ENCODE measurements at places on chromosomes 12 and 14. TPM values are rescaled to one million over a fixed set of nuclear protein-coding genes. Genes with fewer than 3 reads are reported as not detected.
A peak's percentile ranks its signal among the peaks of the same experiment; 100 is the strongest.

DNA sequence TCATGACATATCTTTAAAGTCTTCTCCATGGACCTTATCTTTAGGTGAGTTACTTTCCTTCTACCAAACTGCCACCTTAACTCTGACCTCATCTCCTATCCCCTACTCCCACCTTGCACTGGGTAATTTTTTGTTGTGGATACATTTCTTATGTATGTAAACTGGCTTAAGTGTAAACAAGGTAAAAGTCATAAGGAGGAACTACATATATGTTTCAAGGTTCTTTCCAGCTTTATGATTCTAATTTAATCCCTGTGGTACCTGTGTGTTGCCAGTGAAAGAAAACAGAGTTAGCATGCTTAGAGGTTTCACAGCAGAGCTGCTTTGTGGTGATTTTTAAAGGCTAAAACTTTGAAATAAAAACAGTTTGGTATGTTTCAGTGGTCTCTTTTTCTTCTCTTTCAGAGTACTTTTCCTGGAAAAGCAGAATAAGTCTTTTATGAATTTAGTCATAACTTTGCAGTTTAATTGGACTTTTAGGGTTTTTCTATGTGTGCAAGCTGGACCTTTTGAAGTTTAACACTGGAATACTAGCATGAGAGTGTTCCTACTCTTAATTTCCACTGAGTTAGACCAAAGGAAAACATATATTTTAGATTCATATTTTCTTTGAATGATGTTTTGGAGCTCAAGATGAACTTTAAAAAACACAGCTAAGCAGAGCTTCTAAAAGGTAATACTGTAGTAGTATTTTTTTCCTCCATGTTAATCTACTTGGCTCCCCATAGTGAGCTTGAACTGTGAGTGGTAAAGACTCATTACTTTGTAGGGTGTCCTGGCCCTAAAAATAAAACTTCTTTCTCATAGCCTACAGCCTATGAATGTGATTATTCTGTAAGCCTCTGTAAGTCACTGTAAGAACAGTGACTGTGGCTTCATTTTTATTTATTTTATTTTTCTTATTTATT, 105.4 kb downstream of the FUT8 start:
- H3K4me3 ChIP-seq: no peak overlapping the region
- peak overlapping the region; percentile 53 for H3K27ac ChIP-seq
- DNase-seq: no peak
- H3K36me3 ChIP-seq: peaks cover 28% of the 10 kb centered on the region

GRCh38 chr12:124420041-124420995, 125.4 kb downstream of the RFLNA start:
- no peak overlapping the region for H3K27ac ChIP-seq
- H3K4me3 ChIP-seq: no peak overlapping the region
- H3K27me3 ChIP-seq: no peaks in the 10 kb centered on the region
- peaks cover 28% of the 10 kb centered on the region for H3K36me3 ChIP-seq
- no peaks in the 10 kb centered on the region for H3K4me1 ChIP-seq

- H3K36me3 ChIP-seq: no peaks in the 10 kb centered on the region
- DNase-seq: no peak
- H3K27ac ChIP-seq: no peak overlapping the region
- H3K27me3 ChIP-seq: peaks cover 3% of the 10 kb centered on the region
- H3K4me3 ChIP-seq: no peak overlapping the region
- no peaks in the 10 kb centered on the region for H3K4me1 ChIP-seq
Observed at GRCh38 chr12:68048648-68049297, 59.5 kb downstream of the IFNG-AS1 start.

GRCh38 chr12:38151991-38152700, 164.4 kb upstream of the ALG10B start:
- H3K4me1 ChIP-seq: no peaks in the 10 kb centered on the region
- H3K36me3 ChIP-seq: no peaks in the 10 kb centered on the region
- no peak for DNase-seq
- H3K27ac ChIP-seq: no peak overlapping the region
- no peaks in the 10 kb centered on the region for H3K27me3 ChIP-seq
- no peak overlapping the region for H3K4me3 ChIP-seq

DNA sequence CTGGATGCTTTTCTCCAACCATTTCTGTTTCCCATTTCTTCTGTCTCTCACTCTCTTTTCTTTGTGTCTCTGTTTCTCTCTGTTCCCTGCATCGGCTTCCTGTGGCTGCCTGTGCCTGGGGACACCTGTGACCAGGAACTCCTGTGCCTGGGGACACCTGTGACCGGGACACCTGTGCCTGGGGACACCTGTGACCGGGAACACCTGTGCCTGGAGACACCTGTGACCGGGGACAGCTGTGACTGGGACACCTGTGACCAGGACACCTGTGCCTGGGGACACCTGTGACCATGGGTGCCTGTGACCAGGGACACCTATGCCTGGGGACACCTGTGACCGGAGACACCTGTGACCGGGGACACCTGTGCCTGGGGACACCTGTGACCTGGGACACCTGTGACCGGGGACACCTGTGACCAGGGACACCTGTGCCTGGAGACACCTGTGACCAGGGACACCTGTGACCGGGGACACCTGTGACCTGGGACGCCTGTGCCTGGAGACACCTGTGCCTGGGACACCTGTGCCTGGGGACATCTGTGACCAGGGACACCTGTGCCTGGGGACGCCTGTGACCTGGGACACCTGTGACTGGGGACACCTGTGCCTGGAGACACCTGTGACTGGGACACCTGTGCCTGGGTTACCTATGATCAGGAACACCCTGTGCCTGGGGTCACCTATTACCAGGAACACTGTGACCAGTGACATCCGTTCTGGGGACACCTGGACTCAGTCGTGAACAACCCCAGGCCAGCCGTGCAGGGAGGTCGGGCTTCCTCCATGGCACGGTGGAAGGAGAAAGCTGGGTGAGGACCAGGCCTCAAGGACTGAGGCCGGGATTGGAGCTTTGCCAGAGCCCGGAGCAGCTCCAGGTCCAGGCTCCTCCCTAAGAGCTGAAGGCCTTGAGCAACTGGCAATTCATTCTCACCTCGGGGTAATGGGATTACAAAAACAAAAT, 23.4 kb upstream of the FBRSL1 start:
- no peak for DNase-seq
- H3K27me3 ChIP-seq: peaks cover 21% of the 10 kb centered on the region
- no peak overlapping the region for H3K27ac ChIP-seq
- H3K36me3 ChIP-seq: no peaks in the 10 kb centered on the region

DNA sequence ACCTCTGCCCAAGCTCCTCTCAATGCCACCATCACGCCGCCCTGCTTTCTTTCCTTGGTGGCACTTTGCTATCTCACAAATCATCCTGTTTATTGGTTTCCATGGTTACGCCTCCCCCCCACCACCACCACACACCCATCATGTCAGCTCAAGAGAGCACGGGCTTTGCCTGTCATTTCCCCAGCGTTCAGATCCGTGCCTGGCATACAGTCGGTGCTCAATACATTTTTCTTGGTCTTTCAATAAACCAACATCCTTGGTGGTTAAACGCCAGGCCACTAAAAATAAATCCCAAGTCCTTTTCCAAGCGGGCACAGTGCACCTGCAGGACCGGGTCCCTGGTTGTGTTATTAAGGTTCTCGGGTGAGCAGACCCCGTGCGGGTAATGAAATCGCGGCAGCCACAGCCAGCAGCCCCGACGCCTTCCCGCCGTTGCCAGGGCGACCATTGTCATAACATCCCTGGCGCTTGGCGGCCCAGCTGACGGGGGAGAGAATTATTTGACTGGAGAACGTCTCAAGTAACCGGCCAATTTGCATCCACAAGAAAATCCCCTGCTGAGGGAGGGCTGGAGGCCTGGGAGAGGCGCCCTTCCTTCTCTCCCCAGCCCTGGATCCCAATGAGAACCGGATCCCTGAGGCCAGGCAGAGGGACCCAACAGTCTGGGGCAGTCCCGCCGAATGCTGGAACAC, 92.9 kb downstream of the KSR2 start:
- peak; percentile 23 for DNase-seq
- H3K4me1 ChIP-seq: peaks cover 8% of the 10 kb centered on the region
- no peak overlapping the region for H3K4me3 ChIP-seq
- no peak overlapping the region for H3K27ac ChIP-seq
- H3K36me3 ChIP-seq: no peaks in the 10 kb centered on the region

- H3K4me3 ChIP-seq: no peak overlapping the region
- DNase-seq: no peak
- H3K27me3 ChIP-seq: no peaks in the 10 kb centered on the region
- H3K36me3 ChIP-seq: no peaks in the 10 kb centered on the region
Observed at GRCh38 chr14:84442521-84442920, 1087.4 kb upstream of the FLRT2 start.

GRCh38 chr12:74983917-74984316, 225.7 kb downstream of the KCNC2 start:
- no peak overlapping the region for H3K4me3 ChIP-seq
- H3K36me3 ChIP-seq: no peaks in the 10 kb centered on the region
- DNase-seq: no peak
- H3K4me1 ChIP-seq: no peaks in the 10 kb centered on the region
- H3K27ac ChIP-seq: no peak overlapping the region

- H3K36me3 ChIP-seq: no peaks in the 10 kb centered on the region
- no peak overlapping the region for H3K4me3 ChIP-seq
- H3K27ac ChIP-seq: no peak overlapping the region
Observed at GRCh38 chr14:36069535-36069900, 107.0 kb downstream of the PTCSC3 start.

AMDHD1 gene
- total RNA-seq: 0.93 TPM

IAPP gene
- total RNA-seq: not detected

BCL11B gene
- total RNA-seq: 81.7 TPM

METTL1 gene
- total RNA-seq: 13.8 TPM

CLEC2A gene
- not detected for total RNA-seq

Measured in activated CD4-positive, alpha-beta memory T cell treated with anti-CD3 and anti-CD28 coated beads, Interleukin-2, amount 10 ng/mL, durations not matched to agents 7 days and 5 days (primary cell).